ENCODE measurements at places on chromosomes 16 and 17.

GRCh38 chr16:1502092-1503004 lies 9.2 kb downstream of the TELO2 start:
- H3K4me1 ChIP-seq, result no peaks in the 10 kb centered on the region
- H3K27me3 ChIP-seq, result no peaks in the 10 kb centered on the region
- no peak overlapping the region for H3K4me3 ChIP-seq

- no peak overlapping the region for H3K27ac ChIP-seq
- no peak overlapping the region for H3K4me3 ChIP-seq
- H3K27me3 ChIP-seq, result no peaks in the 10 kb centered on the region
- H3K36me3 ChIP-seq, result no peaks in the 10 kb centered on the region
- DNase-seq, result no peak
Measured at GRCh38 chr16:80627108-80627507, 86.3 kb downstream of the DYNLRB2 start.

- H3K4me1 ChIP-seq, result peaks cover 10% of the 10 kb centered on the region
- no peaks in the 10 kb centered on the region for H3K36me3 ChIP-seq
- no peaks in the 10 kb centered on the region for H3K27me3 ChIP-seq
- no peak overlapping the region for H3K4me3 ChIP-seq
- DNase-seq, result no peak
Measured at GRCh38 chr17:14575471-14575953, 274.6 kb downstream of the HS3ST3B1 start.

DNA sequence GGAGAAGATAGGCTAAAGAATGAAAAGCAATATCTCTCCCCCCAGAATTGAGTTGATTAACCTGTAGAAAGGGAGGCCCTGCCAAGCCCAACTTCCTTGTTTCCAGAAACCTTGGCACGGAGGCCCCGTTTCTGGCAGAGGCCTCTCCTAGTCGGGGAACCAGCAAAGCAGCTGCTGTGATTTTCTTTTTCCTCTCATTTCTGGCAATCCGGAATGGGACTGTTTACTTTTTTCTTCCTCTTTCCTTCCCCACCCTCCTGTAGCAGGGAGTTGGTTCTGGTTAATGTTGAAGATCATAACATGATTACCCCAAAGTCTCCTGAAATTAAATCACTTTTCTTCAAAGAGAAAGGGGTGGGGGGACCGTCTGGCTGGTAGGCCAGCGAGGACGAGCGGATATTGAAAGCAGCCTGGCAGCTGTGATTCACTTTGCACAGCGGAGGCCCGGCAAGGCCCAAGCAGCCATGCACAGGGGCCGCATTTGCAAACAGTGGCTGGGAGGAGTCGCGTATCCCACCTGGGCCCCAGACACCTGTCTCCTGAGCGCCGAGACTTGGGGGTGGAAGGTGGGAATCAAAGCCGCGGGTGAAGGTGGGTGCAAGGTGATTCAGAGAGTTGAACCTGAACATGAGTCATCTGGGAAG lies 51.5 kb downstream of the NTN1 start:
- no peak overlapping the region for H3K4me3 ChIP-seq
- DNase-seq, result no peak
- no peak overlapping the region for H3K27ac ChIP-seq
- no peaks in the 10 kb centered on the region for H3K27me3 ChIP-seq
- H3K4me1 ChIP-seq, result no peaks in the 10 kb centered on the region

DNA sequence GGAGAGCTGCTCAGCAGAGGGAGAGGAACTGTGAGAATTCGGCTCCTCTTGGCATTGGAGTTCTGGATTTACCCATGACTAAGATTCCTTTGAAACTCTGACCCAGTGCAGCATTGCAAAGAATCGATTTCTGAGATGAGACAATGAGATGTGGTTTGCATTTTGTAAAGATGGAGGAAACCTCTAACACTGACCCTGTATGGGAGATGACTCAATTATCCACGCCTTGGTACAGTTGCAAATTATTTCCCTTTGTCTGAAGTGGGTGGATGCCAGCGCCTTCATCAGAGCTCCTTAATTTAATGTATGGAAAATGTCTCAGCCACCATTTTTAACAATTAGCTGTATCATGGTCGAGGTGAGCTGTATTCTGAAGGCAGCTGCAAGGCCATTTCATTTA lies 53.4 kb downstream of the NUP93 start:
- no peaks in the 10 kb centered on the region for H3K27me3 ChIP-seq
- no peak overlapping the region for H3K27ac ChIP-seq
- no peak for DNase-seq
- no peak overlapping the region for H3K4me3 ChIP-seq
- peaks cover 33% of the 10 kb centered on the region for H3K4me1 ChIP-seq

DNA sequence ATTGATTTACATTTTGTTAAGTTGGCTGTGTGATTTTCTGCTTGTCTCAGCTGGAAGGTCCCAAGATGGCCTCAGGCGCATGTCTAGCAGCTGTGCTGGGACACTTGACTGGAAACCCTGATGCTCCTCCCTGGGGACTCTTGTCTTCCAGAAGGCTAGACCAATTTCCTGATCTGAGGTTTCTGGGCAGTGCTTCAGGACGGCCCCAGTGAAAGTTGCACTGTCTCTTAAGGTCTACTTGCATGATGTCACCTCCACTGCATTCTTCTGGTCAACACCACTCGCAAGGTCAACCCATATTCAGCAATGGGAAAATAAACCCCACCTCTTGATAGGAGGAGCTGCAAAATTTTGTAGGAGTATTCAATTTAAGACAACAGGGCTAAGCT lies 116.0 kb downstream of the SALL1 start:
- H3K4me3 ChIP-seq, result no peak overlapping the region
- peaks cover 1% of the 10 kb centered on the region for H3K4me1 ChIP-seq
- H3K36me3 ChIP-seq, result no peaks in the 10 kb centered on the region

- no peak overlapping the region for H3K4me3 ChIP-seq
- no peak for DNase-seq
- H3K27me3 ChIP-seq, result no peaks in the 10 kb centered on the region
- no peak overlapping the region for H3K27ac ChIP-seq
- H3K36me3 ChIP-seq, result no peaks in the 10 kb centered on the region
Measured at GRCh38 chr16:50666658-50667496, 14.2 kb downstream of the SNX20 start.

GRCh38 chr16:81652798-81653505 lies 126.1 kb upstream of the PLCG2 start:
- no peak overlapping the region for H3K4me3 ChIP-seq
- no peaks in the 10 kb centered on the region for H3K27me3 ChIP-seq
- DNase-seq, result no peak
- peaks cover 25% of the 10 kb centered on the region for H3K36me3 ChIP-seq
- peaks cover 25% of the 10 kb centered on the region for H3K4me1 ChIP-seq
- no peak overlapping the region for H3K27ac ChIP-seq

DNA sequence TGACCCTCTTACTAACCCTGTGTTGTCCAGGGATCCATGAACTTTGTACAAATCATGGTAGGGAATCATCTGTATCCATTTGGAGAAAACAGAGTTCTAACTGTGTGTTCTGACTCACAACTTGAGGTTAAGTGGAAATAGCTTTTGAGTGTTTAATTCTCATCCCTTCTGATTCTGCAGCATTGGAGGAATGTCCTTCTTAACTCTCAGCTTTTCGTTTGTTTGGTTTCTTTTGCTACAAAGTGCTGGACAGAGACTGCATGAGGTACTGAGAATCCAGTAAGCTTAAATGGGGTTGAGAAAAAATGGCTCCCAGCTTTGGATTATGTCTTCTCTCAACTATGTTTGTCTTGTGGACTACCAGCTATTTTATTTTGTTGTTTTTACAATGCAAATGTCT lies 352.1 kb upstream of the KIF2B start:
- H3K27ac ChIP-seq, result no peak overlapping the region
- H3K4me3 ChIP-seq, result no peak overlapping the region
- no peak for DNase-seq

Data from neuronal stem cell (in vitro differentiated cells).